GOT3 (cell line): ENCODE measurements at places on chromosomes 1 and 21.

GRCh38 chr1:26028490-26028980, 7.0 kb downstream of the EXTL1 start:
- DNase-seq: no peak

DNA sequence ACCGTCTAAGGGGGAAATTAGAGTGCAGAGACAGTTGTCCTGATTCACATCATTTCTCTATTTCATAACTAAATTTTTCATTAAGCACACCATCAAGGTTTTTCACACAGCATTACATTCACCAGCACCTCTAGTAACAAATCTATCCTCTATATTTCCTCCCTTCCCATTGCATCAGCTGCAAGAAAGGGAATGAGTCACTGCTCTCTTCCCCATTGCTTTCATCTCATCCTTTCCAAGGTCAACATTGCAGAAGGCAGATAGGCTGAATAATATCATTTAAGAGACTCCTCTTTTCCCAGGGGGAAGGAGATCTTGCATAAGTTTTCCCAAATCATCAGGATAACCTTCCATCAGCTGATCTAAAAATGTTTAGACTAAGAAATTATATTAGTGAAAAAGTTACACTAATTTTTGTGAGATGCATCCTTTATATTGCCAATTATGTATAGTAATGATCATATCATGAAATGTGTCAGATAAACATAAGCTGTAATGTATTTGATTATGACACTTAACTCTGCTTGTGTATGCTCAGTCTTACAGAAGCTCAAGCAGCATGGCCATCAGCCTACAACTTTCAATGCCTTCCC, 4.3 kb downstream of the INTS7 start:
- no peak for DNase-seq

DNA sequence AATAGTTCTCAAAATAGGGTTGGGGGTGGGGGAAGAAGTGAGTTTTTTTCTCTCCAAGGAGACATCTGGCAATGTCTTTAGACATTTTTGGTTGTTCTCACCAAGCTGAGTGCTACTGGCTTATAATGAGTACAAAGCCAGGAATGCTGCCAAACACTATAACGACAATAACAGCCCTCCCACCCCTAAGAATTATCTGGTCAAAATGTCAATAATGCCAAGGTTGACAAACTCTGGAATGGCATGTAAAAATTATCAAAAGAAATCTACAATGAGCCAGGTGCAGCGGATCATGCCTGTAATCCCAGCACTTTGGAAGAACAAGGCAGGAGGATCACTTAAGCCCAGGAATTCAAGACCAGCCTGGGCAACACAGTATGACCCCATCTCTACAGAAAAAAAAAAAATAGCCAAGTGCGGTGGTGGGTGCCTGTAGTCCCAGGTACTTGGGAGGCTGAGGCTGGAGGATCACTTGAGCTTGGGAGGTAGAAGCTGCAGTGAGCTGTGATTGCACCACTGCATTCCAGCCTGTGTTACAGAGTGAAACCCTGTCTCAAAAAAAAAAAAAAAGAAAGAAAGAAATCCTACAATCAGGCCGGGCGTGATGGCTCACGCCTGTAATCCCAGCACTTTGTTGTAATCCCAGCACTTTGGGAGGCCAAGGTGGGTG, 2.5 kb downstream of the ATP5PF start:
- no peak for DNase-seq

GRCh38 chr1:247119600-247120407, 15.6 kb upstream of the ZNF669 start:
- DNase-seq: no peak

DNA sequence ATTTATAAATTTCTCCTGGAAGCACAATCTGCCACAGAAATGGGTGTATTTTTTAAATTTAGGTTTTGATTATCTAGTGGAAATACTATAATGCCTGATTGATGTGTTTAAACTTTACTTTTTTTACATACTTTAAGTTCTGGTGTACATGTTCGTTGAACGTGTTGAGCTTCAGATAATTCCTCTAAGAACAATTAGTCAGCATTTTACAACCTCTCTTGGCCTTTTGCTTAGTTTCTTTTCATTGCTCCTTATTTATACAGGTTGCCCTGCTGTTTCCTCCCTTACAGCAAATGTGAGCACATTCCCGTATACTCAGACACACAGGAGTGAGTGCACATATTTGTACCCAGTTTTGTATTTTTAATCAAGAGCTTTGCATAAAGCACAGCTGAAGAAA, 1038.9 kb downstream of the BRINP3 start:
- DNase-seq: no peak

GRCh38 chr21:44897326-44898010, 23.2 kb downstream of the ITGB2 start:
- no peak for DNase-seq

DNA sequence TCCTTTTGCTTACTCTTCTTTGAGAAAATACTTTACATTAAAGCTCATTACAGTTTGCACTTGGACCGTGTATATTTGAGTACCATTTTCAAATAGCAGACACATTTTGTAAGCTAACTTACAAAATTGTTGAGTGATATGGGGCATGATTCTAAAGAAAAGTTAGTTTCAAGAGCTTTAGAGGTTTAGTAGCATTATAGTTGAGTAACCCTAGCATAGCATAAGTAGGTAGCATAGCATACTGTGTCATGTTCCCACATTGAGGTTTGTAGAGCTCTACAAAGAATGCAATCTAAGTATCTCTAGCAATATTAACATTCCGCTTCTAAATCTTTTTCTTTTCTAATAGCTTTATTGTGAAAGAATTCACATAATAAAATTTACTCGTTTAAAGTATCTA, 92.0 kb downstream of the ITSN1 start:
- DNase-seq: no peak

DNA sequence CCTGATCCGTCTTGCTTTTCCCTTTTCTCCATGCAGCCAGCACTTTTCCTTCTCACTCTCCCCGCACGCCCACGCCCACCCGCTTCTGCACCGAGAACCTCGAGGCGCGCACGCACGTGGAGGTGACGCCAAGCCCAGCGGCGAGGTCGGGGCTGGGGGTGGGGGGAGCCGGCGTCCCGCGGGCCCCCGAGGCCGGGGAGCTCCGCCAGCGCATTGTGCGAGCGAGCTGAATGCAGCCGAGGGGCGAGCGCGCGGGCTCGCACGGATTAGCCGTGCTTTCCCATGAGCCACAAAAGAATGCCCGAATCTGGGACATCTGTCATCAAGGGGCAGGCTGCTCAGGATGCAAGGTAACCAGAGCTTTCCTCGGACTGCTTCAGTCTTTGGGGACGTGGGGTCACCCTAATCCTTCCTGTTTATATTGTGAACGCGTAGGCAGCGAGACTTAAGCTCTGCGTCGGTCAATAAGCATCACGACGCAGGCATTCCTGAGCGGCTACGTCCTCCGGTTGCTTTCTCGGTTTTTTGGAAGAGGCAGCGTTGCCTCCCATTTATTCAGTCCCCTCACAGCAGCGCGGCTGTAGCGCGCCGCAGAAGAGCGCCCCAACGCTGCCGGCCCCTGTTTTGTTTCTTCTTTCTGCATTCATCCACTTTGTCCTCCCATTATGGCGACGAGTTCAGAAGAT, 67.3 kb upstream of the AKT3 start:
- no peak for DNase-seq

DNA sequence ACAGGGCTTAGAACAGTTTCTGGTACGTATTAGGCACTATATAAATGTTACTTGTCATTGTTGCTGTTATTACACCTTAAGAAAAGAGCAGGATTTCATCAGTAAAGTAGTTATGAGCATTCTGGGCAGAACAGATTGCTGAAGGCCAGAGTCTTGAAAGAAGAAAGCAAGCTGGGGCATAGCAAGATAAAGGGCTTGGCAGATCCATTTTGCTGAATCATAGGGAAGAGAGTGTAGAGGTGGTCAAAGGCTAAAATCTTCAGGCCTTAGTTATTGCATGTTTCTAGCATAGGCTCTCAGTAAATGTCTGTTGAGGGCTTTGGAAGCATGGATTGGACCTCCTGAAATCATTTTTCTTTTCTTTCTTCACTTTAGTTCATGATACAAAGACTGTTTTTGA, 67.5 kb downstream of the PLA2G4A start:
- DNase-seq: no peak

GRCh38 chr1:31624309-31624708, 6.8 kb downstream of the HCRTR1 start:
- no peak for DNase-seq

DNA sequence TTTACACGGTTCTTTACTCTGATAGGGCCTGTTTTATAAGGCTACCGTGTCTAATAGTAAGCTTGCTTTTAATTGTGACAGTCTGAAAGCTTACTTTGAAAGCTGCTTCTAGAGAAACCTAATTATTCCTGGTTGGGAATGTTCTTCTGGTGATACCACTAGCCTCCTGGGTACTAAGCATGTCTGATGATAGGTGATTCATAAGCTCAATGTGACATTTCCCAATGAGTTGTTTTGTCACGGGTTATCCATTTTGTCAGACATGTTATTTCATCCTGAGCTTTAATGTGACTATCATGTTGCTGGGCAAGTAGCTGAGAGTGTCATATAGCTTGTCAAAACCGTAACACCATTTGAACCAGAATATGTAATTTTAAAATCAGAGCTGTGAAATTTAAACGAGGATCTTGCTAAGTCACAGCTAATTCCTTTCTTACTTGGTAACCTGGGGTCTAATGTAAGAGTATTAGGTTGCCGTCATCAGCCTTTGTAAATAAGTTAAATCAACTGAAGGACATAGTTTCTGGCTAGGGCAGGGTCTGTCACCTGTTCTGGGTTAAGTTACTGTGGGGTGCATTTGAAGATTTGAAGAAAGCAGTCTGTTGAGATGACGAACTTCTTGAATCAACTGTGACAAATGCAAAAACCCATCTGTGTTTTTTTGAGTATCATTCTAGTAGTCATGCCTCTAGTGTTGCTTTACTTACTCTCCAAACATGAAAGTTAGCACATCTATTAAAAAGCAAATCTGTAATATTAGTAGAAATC, 529.2 kb downstream of the USP25 start:
- DNase-seq: no peak

- DNase-seq: no peak
Measured at GRCh38 chr1:108704496-108704895, 8.2 kb upstream of the FNDC7 start.

DNA sequence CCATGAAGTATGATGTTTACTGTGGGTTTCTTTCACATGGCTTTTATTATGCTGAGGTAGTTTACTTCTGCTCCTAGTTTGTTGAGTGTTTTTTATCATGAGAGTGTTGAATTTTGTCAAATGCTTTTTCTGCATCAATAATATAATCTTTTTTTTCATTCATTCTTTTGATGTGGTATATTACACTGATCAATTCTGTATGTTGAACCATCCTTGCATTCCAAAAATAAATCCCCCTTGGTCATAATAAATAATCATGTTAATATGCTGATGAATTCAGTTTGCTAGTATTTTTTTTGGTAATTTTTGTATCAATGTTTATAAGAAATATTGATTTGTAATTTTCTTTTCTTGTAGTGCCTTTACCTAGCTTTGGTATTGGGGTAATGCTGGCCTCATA, 97.9 kb upstream of the ZNF648 start:
- DNase-seq: no peak

DNA sequence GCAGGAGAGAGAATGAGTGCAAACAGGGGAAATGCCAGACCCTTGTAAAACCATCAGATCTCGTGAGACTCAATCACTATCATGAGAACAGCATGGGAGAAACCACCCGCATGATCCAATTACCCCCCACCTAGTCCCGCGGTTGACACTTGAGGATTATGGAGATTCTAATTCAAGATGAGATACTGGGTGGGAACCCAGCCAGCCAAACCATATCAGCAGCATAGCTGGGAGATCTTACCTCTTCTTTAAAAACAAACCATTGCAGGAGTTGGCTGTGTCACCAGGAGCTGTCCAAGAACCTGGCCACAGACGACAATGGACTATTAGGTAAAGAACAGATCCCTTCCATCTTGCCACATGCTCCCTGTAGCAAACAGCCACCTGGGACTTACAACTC, 422.7 kb downstream of the MATN1 start:
- DNase-seq: no peak

DNA sequence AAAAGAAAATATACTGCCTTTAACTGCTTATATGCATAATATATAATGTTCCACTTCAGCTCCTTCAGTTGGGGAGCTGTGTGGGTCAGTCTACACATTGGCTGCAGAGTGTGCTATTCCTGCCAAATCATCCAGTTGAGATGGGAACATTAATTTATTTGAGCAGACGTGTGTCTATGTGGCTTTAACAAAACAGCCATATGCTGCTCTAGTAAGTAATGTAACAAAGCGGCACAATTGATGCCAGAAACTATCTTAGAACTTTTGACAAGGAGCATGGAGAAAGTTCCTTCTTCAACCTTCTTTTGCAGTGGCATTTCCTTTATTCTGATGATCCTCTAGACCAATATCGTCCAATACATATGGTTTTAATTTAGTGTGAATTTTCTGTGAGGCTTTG, 285.9 kb upstream of the C1orf87 start:
- DNase-seq: no peak

- DNase-seq: no peak
Measured at GRCh38 chr1:15833842-15834405, 13.6 kb upstream of the SPEN start.

- DNase-seq: no peak
Measured at GRCh38 chr1:183516725-183517124, 44.4 kb downstream of the SMG7 start.

- DNase-seq: no peak
Measured at GRCh38 chr21:32351428-32351827, 41.4 kb downstream of the URB1 start.

- DNase-seq: no peak
Measured at GRCh38 chr1:172288581-172288980, 131.9 kb upstream of the C1orf105 start.

GRCh38 chr1:19330449-19331135, 18.5 kb downstream of the SLC66A1 start:
- no peak for DNase-seq

DNA sequence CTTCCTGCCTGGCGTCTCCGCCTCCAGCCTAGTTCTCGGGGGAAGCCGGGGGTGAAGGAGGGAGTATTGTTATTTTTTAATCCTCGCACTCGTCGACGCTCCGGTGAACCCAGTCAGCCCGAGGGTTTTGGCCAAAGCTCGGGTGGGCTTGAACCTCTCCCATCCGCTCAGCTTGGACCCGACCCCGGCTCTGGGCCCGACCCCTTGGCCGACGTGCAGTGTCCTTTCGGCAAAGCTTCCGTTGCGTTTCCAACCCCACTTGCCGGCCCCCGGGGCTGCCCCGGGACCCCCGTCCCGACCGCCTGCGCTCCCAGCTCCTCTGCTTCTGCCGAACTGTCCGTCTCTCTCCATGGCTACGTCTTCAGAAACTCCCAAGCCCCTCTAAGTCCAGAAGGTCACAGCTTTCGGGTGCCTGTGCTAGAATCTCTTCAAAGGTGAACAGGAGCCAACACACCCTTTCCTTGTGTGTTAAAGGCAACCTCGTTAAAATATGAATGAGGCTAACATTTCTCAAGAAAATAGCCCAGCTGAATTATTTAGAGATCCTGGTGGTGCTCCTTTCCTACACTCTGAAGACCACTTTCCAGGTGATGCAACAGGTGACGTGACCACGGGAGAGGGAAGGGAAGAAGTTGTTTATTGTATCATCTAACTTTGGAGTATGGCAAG, 647 bp downstream of the DESI2 start:
- DNase-seq: no peak
